Ecto neural progenitor cell (in vitro differentiated cells): ENCODE measurements at places on chromosomes 16 and 17.

DNA sequence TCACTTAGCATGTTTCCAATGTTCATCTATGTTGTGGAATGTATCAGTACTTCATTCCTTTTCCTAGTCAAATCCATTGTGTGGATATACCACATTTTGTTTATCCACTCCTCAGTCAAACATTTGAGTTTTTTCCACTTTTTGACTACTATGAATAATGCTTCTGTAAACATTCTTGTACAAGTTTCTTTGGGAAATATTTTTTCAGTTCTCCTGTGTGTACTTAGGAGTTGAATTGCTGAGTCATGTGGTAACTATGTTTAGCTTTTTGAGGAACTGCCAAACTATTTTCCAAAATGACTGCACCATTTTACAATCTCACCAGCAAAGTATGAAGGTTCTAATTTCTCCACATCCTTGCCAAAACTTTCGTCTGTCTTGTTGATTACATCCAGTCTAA is 223.7 kb upstream of the AXIN2 start:
- no peak for DNase-seq

DNA sequence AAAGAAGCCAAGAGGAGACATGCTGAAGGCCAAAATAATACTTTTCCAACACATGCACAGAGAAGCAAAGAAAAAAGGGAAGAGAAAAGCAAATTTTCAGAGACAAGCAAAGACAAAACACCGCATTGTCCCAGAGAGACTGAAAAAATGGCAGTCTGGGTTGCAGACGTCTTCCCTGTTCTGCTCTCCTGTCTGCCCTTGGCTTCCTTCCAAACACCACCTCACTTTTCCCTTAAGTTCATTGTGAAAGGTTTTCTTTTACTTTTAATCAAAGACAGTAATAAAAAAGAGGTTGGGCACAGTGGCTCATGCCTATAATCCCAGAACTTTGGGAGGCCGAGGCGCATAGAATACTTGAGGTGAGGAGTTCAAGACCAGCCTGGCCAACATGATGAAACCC is 21.2 kb upstream of the VAT1L start:
- no peak for DNase-seq

- no peak for DNase-seq
Observed at GRCh38 chr17:47176389-47176826, 12.7 kb downstream of the CDC27 start.

DNA sequence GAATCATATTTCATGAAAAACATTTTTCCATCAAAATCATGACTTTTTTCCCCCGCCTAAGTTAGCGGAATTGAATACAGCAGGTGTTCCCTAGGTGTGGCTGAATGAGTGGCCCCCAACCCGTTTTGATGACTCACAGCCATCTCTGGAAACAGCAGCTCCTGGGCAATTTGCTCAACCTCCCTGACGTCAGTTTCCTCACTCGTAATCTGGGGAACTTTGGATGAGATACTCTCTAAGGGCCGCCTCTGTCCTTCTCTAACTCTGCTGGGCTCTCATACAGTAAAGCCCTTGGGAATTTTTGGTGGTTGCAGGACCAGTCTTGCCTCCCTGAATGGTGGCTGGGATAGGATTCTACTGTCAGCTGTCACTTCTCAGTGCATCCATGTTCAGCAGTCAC is 11.6 kb upstream of the NTN1 start:
- DNase-seq: no peak
